Tongue (tissue), 3 donors: ENCODE measurements at places on chromosomes 11 and 22.

- no peak for DNase-seq
Measured at GRCh38 chr11:5611627-5612026, 13.2 kb upstream of the TRIM34 start.

- no peak for DNase-seq
Measured at GRCh38 chr11:94245121-94245520, 59.3 kb upstream of the IZUMO1R start.

DNA sequence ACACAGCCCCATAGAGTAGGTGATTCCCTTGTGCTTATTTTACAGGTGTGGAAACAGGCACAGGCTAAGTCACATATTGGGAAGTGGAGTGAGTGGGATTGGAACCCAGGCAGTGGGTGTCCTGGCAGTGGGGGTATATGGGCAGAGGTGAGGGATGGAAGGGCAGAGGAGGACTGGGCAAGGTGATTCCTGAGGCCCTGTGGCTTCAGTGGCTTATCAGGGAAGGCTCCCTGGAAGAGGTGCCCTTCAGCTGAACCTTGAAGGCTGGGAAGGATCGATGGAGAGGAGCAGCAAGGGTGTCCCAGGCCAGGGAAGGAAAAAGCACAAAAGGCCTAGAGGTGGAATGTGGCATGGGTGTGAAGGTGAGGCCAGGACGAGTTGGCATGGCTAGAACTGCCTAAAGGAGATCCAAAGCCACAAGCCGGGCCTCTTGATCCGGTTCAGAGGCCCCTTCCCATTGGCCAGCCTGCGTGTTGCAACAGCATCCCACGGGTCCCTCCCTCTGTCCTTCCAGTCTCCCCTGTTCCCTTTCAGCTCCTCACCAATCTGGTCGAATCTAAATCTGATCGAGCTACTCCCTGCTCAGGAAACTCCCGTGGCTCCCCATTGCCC lies 41.7 kb downstream of the MCM5 start:
- no peak for DNase-seq

GRCh38 chr22:35868938-35869337 lies 151.3 kb downstream of the APOL5 start:
- DNase-seq: no peak

DNA sequence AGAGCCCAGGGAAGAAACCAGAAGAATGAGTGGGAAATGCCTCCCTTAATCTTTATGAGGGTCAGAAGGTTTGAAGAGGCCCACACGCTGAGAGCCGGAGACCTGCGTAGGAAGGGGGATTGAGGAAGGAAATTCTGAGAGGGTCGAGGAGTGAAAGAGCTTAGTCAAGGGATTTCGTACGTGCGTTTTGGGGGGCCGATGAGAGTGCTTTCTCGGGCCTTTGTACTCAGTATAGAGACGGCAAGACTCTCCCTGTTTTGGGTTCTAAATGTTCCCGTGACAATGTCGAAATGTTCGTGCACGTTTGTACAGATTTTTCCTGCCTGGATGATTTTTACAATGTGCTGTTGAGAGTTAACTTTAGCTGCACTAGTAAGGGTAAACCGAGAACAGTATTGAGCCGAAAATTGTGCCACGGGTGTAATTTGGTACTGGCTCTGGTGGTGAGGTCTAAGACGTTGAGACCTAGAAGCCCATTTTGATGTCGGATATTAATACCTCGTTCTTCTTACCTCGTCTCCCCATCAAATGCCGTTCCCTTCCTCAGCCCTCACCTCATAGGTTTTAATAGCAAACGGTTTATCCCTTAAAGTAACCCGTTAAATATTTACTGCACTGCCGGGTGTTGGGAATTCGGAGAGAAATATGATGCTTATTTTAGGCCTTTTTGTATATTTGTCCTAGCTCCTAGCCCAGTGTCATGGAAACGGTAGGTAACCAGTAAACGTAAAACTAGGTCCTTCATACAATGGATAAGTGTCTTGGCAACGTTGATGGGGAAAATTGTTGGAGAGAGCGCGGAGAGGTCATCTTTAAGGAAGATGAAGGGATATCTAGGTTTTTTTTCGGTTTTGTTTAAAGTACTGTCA lies 734 bp downstream of the C11orf58 start:
- DNase-seq: peak; percentile 58

- DNase-seq: no peak
Measured at GRCh38 chr22:47329727-47330650, 567.5 kb downstream of the TBC1D22A start.

DNA sequence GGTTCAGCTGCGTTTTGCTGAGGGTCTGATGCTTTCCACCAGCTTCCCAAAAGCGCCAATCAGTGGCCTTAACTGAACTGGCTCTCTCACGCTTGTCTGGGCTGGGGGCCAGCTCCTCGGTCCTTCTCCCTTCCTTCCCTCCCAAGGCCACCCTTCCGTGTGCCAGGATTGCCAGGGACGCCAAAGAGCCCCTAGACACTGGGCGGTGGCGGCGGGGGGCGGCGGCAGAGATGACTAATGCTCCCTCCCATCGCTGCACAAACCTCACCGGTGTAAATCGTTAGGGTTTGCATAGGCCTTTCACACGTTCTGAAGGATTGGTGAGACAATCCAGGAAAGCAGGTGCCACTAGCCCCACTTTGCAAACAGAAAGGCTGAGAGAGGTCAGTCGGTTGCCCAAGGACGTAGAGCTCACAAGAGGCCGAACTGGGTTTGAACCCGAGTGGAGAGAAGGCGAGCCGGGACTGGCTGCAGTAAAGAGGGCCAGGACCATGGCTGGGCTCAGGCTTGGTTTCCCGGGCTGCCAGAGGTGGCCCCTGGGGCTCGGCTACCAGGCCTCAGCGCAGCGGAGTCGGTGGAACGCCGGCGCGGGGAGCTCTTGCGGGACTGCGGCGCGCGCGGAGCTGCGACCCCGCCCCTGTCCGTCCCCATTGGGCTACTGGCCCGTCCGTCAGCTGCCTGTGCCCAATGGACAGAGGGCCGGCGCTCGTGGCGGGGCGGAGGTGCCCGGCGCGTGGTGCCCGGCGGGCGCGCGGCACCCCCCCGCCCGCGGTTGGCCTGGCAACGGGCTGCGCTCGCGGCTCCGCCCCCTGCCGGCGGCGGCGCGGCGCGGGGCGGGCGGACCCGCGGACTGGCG lies 589 bp upstream of the GNAZ start:
- peak; percentile 93 for DNase-seq

DNA sequence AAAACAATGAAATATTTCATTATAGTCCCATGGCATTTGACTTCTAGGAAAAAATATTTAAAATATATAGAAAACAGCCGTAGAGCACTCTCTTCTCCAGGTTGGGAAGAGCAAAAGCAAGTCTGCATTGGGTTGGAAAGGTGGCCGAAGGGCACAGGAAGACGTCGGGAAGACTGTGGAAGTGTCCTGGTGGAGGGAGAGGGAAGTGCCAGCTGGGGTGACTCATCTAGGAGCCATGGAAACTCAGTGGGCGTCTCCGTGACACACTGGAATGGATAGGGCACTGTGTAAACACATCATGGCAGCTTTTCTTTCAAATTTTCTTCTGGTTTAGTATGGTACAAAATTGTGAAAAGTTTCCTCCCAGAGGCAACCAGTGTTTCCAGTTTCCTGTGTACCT lies 12.7 kb downstream of the GTPBP1 start:
- DNase-seq: peak; percentile 67

DNA sequence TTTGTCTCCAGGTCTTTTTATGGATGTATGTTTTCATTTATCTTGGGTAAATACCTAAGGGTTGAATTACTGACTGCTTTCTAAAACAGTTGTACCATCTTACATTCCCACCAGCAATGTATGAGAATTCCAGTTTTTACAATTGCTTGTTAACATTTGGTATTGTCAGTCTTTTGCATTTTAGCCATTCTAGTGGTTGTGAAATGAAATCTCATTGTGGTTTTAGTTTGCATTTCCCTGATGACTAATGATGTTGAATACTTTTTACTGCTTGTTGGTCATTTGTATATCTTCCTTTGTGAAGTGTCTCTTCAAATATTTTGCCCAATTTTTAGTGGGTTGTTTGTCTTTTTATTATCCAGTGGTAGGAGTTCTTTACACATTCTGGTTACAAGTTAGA lies 92.8 kb downstream of the ARFGAP2 start:
- DNase-seq: no peak

- no peak for DNase-seq
Measured at GRCh38 chr11:3178349-3178748, 13.2 kb upstream of the OSBPL5 start.

DNA sequence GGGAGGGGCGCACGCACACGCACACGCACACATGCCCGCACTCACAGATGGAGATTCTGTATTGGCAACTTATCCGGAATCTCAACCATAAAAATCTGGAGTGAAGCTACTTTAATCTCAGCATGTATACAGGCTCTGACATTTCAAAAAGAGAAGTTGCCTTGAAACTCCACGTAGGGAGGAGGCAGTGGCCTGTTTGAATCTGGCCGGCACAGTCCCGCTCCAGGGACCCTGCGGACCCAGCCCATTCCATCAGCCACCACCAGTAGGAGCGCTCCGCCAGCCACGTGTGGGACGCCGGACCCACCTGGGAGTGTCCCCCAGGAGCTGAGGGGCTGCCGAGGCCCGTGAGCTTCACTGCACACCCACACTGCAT lies 1.9 kb upstream of the SYT8 start:
- DNase-seq: no peak
